ENCODE measurements at places on chromosomes 7 and 10.
A peak's percentile ranks its signal among the peaks of the same experiment; 100 is the strongest.

- DNase-seq: no peak
These were observed 83.9 kb upstream of the SMIM30 start for GRCh38 chr7:113202284-113202683.

- DNase-seq: no peak
These were observed 100.8 kb downstream of the MLLT10 start for GRCh38 chr10:21634599-21635365.

- no peak for DNase-seq
These were observed 254.6 kb downstream of the ANKRD30A start for GRCh38 chr10:37379991-37380390.

GRCh38 chr10:45464958-45465567 is 91.0 kb downstream of the ALOX5 start:
- DNase-seq: peak; percentile 71

- no peak for DNase-seq
These were observed 7.5 kb upstream of the CALD1 start for GRCh38 chr7:134771889-134772288.

DNA sequence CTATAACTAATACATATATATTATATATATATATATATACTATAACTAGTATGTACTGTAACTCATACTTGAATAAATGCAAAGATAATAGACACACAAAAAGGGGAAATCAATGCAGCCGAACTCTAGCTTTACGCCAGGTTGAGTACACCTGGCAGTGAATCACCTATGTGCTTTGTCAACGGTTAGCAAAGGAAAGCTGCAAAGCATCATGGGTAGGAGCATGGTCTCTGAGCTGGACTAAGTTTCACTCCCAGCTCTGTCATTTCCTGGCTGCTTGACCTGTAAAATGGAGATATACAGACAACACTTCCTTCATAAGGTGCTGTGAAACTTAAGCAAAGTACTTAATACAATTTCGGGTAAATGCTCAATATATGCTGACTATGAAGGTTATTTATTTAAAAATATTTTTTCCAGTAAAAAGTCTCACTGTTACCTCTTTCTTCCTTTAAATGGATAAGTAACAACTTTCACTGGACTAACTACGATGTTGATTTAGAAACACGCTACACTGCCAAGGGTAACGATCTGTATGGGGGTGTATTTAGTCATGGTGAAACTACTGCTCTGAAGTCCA is 61.7 kb upstream of the ITGA8 start:
- DNase-seq: no peak

DNA sequence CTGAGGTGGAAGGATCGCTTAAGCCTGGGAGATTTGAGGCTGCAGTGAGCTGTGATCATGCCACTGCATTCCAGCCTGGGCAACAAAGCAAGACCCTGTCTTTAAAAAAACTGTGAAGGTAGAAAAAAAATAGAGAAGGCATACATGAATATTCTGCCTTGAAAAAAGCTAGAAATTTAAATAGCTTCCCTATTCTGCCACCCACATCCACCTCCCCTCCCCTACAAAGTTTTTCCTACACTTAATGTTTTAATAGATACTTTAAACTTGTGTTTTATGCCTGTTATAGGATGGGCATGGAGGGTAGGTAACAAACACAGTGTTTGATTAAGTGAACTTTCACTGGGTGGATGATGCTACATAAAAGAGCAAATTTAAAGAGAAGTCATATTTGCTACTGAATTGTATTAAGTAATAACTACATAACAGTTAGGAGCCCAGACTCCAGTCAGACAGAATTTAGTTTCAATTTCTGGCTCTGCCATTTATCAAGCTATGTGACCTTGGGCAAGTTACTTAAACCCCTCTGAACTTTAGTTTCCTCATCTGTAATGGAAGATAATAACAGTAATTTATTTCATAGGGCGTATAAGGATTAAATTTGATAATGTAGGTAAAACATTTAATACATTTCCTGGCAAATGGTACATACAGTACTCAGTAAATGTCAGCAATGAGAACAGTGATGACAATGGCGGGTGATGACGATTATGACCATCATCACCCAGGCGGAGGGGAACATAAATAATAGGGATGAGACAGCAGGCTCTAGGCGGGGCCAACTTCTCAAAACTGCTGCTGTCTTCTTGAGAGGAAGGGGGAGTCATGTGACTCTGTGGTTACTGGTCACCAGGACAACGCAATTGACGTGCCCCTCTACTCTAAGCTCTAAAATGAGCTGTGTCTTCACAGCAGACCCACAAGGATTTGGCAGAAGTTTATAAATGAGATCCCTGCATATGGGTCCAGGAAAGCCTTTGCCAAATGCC is 15.8 kb downstream of the DNMBP start:
- peak; percentile 58 for DNase-seq

- DNase-seq: no peak
These were observed 646.0 kb downstream of the KCNMA1 start for GRCh38 chr10:76991621-76992020.

- DNase-seq: no peak
These were observed 553.6 kb downstream of the TNS3 start for GRCh38 chr7:47028284-47028683.

DNA sequence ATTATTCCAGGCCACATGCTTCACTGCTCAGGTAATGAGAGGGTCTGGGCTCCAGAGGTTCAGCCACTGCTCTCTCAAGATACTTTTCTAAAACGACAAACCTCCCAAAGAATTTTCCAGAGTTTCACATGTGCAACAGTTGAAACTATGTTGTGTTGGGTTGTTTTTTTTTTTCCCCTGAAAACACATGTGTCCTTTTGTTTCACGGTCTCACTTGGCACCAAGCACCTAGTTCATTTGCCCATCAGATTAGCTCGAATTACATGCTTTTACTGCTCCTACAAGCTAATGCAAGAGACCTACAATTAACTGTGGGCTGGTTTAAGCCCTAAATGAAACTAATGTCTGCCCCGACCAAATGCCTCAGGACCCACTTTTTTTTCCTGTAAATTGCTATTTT is 313.3 kb downstream of the FGFR2 start:
- DNase-seq: no peak

All from CD4-positive, alpha-beta T cell treated with Interleukin-10 for 1 hour (primary cell).